Activated CD4-positive, CD25-positive, alpha-beta regulatory T cell treated with anti-CD3 and anti-CD28 coated beads, Interleukin-2, amount 50 U/mL, for 72 hours (primary cell): ENCODE measurements at places on chromosomes 7 and 10.

DNA sequence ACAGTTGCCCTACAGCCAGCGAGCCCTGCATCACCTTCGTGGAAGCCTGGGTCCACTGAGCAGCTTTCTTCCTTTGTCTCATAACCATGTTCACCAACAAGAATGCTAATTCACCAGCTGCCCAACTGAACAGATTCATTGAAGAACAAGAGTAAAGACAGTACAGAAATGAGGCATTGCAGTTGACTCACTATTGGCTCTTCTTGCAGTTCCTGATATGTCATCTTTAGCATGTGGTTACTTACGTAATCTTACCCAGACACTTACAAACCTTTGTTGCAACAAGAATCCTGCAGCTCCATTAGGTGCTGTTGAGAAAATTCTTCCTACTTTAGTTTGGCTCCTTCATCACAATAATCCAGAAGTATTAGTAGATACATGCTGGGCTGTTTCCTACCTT lies 174.0 kb upstream of the TPK1 start:
- no peak for DNase-seq

DNA sequence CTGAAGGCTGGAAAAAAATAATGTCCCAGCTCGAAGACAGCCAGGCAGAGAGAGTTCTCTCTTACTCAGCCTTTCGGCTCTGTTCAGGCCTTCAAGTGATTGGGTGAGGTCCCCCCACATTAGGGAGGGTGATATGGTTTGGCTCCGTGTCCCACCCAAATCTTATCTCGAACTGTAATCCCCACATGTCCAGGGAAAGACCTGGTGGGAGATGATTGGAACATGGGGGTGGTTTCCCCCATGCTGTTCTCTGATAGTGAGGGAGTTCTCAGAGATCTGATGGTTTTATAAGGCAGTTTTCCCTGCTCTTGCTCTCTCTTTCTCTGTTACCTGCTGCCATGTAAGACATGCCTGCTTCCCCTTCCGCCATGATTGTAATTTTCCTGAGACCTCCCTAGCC lies 36.6 kb upstream of the LEP start:
- DNase-seq: no peak

DNA sequence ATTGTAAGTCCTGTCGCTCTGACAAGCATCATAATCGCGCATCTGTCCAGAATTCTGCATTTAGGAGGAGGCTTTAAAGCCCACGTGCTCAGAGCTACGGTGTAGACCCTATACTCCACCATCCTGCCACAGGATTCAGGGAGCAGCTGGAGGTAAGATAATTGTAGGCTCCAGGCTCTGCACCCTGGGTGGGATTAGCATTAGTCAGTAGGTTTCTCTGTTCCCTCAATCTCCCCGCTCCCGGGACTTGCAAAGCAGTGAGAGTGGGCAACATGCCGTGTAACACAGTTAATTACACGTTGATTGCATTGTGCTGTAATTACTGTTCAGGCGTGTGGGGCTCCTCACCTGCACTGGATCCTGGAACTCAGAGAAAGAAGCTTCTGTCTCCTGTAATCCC lies 89.3 kb upstream of the CUX1 start:
- DNase-seq: no peak

GRCh38 chr7:38178695-38179344 lies 775 bp downstream of the STARD3NL start:
- no peak for DNase-seq

DNA sequence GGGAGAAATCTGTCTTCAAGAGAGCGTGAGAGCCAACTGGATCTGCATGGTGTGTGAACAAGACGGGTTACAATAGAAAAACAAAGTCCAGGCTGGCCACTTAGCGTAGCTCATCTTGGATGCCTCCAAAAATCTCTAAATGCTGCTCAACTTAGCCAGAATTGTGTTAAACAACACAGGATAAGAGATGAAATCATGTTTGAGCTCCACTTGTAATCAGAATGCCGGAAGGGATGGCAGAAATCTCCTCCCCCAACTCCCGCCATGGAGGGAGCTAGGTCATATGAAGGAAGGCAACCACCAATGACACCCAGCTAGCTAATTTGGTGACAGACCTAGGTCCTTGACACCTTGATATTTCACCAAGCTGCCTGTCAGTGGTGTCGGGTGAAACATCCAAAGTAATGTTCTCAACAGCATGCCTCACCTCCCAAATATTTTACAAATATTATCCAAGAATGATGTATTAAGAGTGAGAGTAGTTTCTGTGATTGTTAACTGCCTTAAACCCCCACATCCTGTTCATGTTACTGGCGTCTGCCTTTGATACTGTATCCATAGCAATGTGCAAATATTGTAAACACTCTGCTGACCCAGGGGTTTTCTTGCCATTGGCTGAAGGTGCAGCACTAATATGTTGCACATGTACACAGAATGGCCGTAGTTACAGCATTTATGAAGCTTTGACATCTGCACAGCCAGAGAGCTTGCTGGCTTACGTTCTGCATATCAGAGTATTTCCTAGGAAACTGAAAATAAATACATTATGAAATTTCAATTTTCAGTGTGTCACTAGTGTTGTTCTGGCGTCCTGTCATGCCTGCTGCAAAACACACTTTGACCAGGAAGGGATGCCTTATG lies 25.8 kb downstream of the TMEM254 start:
- no peak for DNase-seq

DNA sequence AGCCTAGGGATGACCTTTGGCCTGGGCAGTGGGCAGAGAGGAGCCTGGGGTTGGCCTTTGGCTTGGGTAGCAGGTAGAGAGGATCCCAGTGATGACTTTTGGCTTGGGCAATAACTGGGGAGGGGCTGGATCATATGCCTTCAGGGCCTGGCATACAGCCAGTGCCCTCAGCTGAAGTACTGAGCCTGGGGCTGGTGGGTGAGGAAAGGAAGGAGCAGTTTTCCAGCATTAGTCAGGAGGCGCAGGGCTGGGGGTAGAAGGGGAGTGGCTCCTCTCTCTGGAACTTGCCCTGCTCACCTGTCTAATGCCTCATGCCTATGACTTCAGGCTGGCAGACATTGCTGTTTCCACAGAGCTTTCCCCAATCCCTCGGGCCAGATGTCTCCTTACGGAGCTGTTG lies 15.2 kb upstream of the COMTD1 start:
- no peak for DNase-seq

- DNase-seq: no peak
Observed at GRCh38 chr7:137970253-137970975, 31.5 kb downstream of the CREB3L2 start.

GRCh38 chr10:42952349-42952748 lies 124.5 kb upstream of the RET start:
- no peak for DNase-seq

DNA sequence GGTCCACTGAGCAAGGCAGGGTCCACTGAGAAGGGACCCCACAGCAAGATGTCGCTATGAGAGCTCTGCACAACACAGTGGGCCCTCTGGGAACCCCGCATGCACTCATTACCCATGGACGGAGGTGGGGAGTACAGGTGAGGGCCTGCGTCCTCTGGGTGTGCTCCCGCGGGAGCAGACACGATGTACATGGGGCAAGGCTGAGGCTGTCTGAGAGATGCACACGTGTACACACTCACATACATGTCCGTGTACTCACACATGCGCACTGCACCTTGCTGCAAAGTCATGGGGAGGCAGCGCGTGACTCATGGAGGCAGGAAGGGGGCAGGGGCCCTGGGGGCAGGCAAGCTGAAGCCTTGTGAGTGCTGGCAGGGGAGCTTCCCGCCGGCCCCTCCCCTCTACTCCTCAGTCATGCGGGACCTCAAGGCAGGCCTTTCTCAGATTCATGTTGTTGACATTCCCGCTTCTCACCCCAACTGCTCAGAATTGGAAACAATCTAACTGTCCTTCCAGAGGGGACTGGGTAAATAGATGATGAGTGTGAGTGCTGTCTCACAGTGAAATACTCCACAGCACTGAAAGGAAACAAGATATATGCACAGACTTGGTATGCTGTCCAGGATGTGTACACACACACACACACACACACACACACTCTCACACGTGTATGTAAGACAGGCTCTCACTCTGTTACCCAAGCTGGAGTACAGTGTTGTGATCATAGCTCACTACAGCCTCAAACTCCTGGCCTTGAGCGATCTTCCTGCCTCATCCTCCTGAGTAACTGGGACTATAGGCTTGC lies 40.0 kb downstream of the GOLGA7B start:
- DNase-seq: no peak

DNA sequence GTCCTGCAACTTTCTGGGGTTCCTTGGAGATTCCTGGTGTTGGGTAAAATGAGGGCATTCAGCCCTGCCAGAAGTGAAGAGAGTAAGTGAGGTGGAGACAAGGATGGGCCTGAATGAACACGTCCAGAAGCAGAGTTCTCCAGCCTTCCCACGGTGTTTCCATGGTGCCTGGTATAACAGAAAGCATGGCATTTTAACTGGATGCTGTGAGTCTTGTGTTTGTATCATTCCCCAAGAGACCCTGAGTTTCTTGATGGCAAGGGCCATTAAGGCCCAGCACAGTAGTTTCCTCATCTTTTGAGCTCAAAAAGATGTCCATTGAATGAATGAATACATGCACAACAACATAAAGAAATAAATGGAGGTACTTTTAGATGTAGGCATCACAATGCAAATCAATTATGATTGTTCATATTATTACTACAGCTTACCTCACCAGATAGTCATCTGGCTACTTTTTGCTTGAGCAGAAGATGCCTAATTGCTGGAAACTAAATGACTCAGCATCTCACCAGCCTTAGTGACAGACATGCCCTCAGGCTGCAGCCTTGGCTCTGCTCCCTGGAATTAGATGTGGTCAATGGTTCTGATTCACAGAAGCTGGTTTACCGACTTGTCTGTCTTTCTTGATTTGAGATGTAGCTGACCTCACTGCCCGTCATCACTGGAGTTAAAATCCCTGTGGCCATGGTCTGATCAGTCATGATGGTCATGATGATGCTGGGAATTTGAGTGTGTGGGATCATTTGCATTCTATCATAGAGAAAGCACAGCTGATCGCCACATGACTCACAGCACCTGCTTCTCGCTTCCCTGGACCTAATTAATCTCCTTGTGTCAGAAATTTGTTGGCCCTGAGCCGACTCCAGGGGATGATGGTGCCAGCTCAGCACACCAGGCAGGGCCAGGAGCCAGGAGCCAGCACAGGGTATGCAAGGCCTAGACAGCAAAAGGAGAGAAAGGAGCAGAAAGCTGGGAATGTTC lies 83.9 kb downstream of the CXCL12 start:
- DNase-seq: no peak

GRCh38 chr10:102426803-102427287 lies 5.5 kb downstream of the CUEDC2 start:
- DNase-seq: no peak

GRCh38 chr10:132974249-132974796 lies 32.0 kb upstream of the CFAP46 start:
- DNase-seq: peak; percentile 26

DNA sequence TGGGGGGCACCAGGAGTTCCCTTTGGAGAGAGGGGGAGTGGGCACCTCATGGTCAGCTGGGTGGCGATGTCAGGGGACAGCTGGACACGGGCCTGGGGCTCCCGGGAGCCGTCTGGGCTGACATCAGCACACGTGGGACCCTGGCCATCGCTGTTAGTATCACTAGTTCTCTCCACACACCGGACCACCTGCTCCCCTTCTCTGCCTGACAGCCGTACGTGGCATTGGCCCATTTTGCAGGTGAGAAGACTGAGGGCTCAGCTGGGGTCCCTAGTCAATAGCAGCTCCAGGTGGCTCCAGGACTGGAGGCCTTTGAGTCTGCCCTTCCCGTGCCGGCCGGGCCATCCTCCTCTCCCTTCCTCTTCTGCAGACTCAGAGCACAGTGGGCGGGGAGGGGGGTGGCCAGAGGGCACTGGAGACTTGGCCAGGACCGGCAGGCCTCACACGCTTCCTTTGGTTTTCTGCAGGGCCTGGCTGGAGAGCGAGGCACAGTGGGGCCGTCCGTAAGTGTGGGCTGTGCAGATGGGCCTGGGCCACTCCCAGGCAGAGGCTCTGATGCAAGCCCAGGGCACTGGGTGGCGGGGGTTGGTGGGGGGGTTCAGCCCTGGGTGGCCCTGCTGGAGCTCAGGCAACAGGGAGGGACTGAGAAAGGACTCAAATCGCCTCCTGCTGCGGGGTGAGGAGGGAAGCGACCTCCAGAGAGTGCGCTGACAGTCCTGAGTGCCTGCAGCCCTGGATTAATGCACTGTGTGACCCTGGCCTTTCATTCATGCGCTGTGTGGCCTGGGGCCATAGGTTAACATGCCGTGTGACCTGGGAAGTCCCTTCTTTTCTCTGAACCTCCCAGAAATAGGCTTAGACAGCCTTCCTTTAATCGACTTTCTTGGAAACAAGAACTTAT lies 78.2 kb downstream of the MYL10 start:
- DNase-seq: no peak

DNA sequence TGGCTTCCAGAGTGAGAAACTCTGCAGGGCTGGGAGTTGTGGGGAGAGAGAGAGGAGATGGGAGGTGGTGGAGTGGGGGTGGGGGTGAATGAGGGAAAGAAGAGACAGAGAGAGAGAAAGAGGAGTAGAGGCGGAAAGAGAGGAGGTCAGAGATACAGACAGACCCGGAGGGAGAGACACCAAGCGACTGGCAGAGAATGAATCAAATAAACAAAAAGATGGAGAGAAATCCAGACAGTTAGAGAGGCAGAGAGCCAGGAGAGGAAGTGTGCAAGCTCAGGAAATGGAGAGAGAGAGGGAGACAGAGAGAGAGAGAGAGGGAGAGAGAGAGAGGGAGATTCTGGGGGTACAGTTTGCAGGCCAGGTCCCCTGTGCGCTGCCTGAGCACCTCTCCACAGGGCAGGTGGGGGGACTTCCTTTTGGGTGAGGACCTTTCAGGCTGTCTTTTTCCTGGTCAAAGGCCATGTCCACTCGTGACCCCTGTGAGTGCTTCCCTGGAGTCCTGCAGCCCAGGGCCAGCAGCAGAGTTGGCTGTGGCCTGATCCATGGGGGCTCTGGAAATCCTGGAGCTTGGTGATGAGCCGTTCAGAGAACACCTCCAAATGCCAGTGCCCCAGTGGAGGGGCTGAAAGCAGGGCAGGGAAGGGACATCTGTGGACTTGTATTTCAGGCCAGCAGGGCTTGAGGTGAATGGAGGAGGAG lies 25.0 kb upstream of the PCBD1 start:
- DNase-seq: no peak

DNA sequence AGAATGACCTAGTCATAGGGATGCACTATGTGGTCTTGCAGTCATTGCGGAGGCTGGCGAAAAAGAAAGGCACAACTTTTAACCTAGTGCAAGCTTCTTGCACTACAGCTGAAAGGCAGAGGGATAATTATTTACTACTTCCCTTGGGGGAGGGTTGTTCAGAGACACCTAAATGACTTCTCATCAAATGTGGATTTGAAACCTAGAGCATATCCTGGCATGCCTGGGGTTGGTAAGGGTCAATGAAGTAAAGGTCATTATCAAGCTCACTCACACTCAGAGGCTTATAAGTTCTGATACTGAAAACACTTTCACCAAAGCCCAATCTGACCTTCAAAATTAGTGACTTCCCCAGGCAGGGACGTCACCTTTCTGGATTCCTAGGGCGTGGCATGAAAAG lies 108.9 kb upstream of the AMPH start:
- DNase-seq: no peak

- DNase-seq: no peak
Observed at GRCh38 chr7:144436500-144436899, 33.0 kb upstream of the NOBOX start.
